Activated CD4-positive, alpha-beta T cell treated with anti-CD3 and anti-CD28 coated beads, Interleukin-2, amount 10 ng/mL, durations not matched to agents 7 days and 5 days (primary cell): ENCODE measurements at places on chromosomes 16 and 17. TPM values are rescaled to one million over a fixed set of nuclear protein-coding genes. Genes with fewer than 3 reads are reported as not detected.

Gene TEDC2
- 15.5 TPM for total RNA-seq

GRCh38 chr16:54822492-54822891, 108.2 kb upstream of the IRX5 start:
- no peak overlapping the region for H3K27ac ChIP-seq
- DNase-seq, result no peak
- no peaks in the 10 kb centered on the region for H3K27me3 ChIP-seq
- no peaks in the 10 kb centered on the region for H3K4me1 ChIP-seq

DNA sequence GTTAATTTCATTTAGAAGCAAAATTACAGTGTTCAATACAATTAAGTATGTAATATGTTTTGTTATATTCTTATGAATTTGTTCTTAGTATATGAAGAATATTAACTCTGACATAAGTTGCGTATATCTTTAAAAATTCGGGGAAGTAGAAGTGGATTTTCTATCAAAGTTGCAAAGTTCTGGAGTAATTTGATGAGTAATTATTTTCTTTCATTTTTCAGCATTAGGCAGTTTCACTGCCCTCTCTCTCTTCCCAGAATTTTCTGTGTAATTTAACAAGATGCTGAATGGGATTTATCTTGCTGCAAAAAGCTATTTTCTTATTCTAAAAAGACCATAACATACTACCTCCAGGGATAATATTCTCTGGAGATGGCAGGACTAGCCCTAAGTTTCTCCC, 8.9 kb upstream of the CCL18 start:
- H3K4me1 ChIP-seq, result no peaks in the 10 kb centered on the region
- no peak overlapping the region for H3K27ac ChIP-seq
- H3K4me3 ChIP-seq, result no peak overlapping the region
- H3K27me3 ChIP-seq, result peaks cover 40% of the 10 kb centered on the region
- no peak for DNase-seq
- no peaks in the 10 kb centered on the region for H3K36me3 ChIP-seq

GRCh38 chr17:82349287-82349701, 9.8 kb upstream of the TEX19 start:
- H3K27ac ChIP-seq, result no peak overlapping the region
- no peaks in the 10 kb centered on the region for H3K36me3 ChIP-seq
- peaks cover 2% of the 10 kb centered on the region for H3K27me3 ChIP-seq
- no peak for DNase-seq

GRCh38 chr17:75822119-75822799, 21.9 kb downstream of the UNC13D start:
- peak; percentile 40 for DNase-seq
- H3K4me3 ChIP-seq, result no peak overlapping the region
- H3K4me1 ChIP-seq, result peaks cover 27% of the 10 kb centered on the region
- H3K27me3 ChIP-seq, result no peaks in the 10 kb centered on the region

GRCh38 chr16:89361751-89362539, 128.4 kb downstream of the ANKRD11 start:
- peak overlapping the region; percentile 50 for H3K4me3 ChIP-seq
- H3K27me3 ChIP-seq, result no peaks in the 10 kb centered on the region
- peaks cover 36% of the 10 kb centered on the region for H3K36me3 ChIP-seq
- peaks cover 98% of the 10 kb centered on the region for H3K4me1 ChIP-seq

DNA sequence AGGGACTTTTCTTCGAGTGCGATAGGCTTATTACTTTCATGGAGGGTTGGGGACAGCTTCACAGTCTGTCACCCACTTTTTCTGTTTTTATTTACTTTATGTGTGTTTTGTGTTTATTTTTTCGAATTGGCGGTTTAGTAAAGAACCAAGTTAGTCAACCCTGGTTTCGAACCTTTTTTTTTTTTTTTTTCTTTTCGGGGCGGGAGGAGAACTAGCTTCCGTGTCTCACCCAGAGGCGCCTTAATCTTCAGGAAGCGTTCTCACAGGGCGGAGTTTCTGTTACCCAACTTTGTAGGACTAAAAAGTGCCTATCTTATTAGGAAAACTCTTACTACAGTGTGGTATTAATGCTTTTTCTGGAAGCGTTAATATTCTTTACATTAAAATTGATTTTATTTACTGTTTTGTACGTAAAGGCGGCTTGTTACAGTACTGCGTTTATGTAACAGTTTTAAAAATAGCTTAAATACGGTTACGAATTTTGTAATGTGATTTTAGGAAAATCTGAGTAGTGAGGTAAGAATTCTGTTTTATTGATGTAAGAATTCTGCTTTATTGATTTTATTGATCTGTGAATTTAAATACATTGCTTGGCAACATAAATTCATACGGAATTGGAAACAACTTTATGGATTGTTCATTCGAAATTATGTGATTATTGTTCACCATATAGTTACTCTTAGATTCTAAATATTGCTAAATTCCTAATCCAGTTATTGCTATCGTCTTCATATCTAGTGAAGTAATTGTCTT, 885 bp downstream of the ZNF207 start:
- peak overlapping the region; percentile 99 for H3K4me3 ChIP-seq
- H3K4me1 ChIP-seq, result peaks cover 44% of the 10 kb centered on the region
- H3K27ac ChIP-seq, result peak overlapping the region; percentile 100
- DNase-seq, result peak; percentile 66
- no peaks in the 10 kb centered on the region for H3K27me3 ChIP-seq
- H3K36me3 ChIP-seq, result peaks cover 54% of the 10 kb centered on the region

GRCh38 chr17:8333281-8333680, 6.4 kb upstream of the ODF4 start:
- peaks cover 7% of the 10 kb centered on the region for H3K4me1 ChIP-seq
- DNase-seq, result no peak
- no peak overlapping the region for H3K4me3 ChIP-seq
- H3K27me3 ChIP-seq, result peaks cover under 1% of the 10 kb centered on the region
- H3K27ac ChIP-seq, result no peak overlapping the region

DNA sequence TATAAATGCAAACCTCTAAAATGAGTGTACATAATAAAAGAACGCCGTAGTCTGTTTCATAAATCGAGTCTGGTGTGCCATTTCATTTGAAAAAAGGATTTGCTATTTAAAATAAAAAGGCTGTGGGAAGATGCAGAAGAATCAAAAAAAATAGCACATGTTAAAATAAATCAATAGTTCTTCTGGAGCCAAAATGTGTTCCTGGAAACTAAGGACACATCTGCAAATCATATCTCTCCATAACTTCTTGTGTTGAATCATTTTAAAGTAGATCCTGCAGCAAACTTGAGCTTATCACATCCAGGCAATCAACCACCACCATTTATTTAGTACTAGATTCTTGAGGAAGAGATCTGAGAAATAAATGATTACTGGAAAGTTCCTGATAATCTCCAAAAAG, 29.0 kb downstream of the XPO6 start:
- no peaks in the 10 kb centered on the region for H3K27me3 ChIP-seq
- peaks cover 70% of the 10 kb centered on the region for H3K36me3 ChIP-seq
- H3K27ac ChIP-seq, result peak overlapping the region; percentile 82
- H3K4me3 ChIP-seq, result no peak overlapping the region

DNA sequence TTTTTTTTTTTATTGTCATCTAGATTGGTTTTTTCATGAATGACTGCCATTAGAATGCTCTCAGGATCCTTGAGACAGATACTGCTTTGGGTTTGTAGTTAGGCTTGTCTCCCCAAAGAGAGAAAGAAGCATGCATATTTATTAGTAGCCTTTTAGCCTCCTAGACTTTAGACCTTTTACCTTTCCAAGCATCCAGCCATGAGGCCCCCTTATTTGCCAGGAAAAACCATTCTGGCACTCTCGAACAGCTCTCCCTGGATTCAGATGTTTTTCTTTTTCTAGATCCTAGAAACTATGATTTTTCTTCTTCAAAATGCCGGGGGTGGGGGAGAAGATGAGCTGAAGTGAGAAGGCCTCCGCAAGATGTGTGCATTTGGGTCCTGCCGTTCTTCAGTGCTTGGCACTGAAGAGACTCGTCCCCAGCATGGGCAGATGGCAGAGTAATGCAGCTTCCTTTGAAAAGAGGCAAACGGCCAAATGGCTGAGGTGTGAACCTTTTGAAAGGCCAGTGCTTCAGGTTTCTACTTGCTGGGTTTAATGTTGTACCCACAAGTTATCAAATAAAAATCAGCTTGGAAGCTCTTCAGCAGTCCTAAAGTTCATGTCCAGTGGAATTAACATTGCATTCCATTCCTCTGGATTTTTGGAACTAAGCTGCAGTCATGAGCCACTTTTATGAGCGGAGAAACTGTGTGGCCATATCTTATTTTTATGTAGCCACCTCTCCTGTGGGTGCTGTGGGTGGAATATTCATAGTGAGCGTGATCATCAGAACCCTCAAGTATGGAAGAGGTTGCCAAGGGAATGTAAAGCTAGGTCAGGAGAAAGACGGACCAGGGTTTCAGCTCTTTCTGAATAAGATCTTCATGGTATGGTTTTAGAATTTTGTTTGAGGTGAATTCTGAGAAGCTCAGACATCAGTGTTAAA, 7.2 kb downstream of the SOCS7 start:
- H3K27ac ChIP-seq, result no peak overlapping the region
- no peaks in the 10 kb centered on the region for H3K36me3 ChIP-seq
- H3K27me3 ChIP-seq, result no peaks in the 10 kb centered on the region
- no peak overlapping the region for H3K4me3 ChIP-seq
- H3K4me1 ChIP-seq, result peaks cover 25% of the 10 kb centered on the region
